Upper lobe of left lung (tissue), 6 donors: ENCODE measurements at places on chromosomes 16 and 17.
A peak's percentile ranks its signal among the peaks of the same experiment; 100 is the strongest.

DNA sequence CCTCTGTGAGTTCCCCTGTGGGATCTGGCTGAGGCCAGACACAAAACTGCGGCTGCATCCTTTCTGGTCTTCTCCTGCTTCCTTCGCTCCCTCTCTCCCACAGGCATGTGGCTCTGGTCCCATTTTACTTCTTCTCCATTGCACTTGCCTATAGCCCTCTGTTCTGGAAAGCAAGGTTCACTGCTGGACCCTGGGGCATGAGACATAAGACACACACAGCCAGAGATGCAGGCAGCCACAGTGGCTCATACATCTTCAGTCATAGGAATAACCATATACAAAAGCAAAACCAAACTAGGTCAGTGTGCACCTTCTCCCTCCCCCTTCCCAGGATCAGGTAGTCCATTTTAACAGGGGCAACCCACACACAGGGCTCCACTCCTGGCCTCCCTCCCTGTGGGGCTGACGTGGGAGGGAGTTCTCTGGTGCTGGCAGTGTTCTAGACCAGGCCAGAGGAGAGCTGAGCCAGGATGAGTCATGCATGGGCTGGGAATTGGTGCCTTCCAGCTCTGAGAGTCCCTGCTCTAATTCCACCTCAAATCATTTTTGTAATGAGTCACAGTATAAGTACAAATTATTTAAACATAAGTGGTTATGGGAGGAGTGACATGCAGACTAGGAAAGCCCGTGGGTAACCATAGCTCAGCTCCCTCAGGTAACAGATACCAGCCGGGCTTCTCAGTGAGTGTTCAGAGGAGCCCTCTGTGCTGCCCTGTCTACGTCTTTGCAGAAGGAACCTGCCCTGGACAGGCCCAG lies 58.0 kb downstream of the ASIC2 start:
- no peaks in the 10 kb centered on the region for H3K27me3 ChIP-seq
- H3K4me3 ChIP-seq: no peak overlapping the region
- H3K36me3 ChIP-seq: no peaks in the 10 kb centered on the region
- no peak overlapping the region for H3K27ac ChIP-seq
- no peaks in the 10 kb centered on the region for H3K4me1 ChIP-seq

DNA sequence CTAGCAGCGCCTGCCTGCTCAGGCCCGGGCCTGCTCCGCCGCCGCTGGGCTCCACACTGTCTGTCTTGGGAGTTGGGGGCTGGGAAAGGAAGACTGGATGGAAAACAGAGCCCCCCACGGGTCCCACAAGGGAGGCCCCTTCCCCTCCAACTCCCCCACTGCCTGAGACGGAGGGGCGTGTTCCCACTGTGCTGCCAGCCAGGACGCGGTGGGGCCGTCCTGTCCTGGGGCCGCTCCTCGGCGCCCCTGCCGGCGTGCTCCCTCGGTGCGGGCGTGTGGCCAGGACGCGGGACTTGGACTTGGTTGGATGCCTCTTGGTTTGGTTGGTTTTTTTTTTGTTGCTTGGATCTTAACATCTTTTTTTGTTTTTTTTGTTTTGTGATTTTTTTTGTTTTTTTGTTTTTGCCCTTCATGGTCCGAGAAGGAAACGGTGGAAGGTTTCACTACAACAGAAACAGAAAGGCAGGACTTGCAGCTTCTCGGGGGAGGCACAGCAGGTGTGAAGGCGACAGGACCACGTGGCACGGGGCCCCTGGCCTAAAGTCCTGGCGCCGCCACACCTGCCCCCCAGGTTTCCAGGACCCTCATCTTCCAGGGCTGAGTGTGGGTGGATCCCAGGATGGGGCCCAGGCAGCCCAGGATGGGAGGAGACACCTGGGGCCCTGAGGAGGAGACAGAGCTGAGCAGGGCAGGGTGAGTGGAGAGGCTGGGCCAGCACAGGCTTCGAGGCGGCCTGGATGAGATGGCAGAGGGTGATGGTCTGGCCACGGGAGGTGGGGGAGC lies 16.0 kb downstream of the ENGASE start:
- H3K36me3 ChIP-seq: peaks cover 15% of the 10 kb centered on the region
- no peak overlapping the region for H3K27ac ChIP-seq
- DNase-seq: no peak

- H3K36me3 ChIP-seq: no peaks in the 10 kb centered on the region
- H3K4me1 ChIP-seq: no peaks in the 10 kb centered on the region
- no peak overlapping the region for H3K27ac ChIP-seq
- H3K4me3 ChIP-seq: no peak overlapping the region
Measured at GRCh38 chr16:54585094-54585997, 298.8 kb upstream of the IRX3 start.

DNA sequence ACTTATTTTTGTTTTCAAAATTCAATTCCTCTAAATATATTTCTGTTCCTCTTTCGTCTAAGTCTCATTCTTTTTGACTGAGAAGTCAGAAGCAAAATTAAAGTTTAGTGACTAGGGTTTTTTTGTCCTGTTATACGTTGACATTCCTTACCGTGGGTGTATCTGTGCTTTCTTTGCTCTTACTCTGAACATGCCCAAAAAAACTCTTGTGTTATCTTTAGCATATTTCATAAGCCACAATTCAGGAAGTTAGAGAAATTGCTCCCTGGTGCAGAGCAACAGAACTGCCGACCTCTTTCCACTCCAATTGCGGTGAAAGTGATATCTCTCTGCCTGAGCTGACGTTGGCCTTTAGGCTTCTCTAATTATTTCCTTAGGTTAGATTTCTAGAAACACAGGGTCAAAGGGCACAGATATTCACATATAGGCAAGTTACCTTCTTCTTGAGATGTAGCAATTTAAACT lies 65.7 kb downstream of the CENPV start:
- H3K27ac ChIP-seq: peak overlapping the region; percentile 91
- peaks cover 32% of the 10 kb centered on the region for H3K4me1 ChIP-seq
- DNase-seq: peak; percentile 42
- no peaks in the 10 kb centered on the region for H3K27me3 ChIP-seq
- no peak overlapping the region for H3K4me3 ChIP-seq

DNA sequence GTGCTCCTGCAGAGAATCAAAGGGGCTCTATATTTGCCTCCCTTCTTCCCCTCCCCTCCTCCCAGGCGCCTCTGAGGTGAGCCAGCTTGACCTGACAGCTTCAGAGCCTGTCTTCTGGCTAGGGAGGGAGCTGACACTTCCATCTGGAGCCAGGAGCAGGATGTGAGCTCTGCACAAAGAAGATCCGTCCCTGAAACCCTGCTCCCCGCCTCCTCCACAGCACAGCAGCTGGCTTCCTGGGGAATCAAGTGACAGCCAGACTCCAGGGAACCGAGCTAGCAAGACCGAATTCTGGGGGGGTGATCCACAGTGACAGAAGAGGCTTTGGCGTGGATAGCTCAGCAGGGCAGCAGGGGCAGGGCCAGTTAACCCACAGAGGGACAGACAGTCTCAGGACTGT lies 37.2 kb downstream of the CCDC182 start:
- no peaks in the 10 kb centered on the region for H3K27me3 ChIP-seq
- H3K4me1 ChIP-seq: no peaks in the 10 kb centered on the region
- H3K4me3 ChIP-seq: no peak overlapping the region
- no peak overlapping the region for H3K27ac ChIP-seq

- H3K36me3 ChIP-seq: peaks cover 67% of the 10 kb centered on the region
- DNase-seq: no peak
- H3K4me3 ChIP-seq: no peak overlapping the region
- no peak overlapping the region for H3K27ac ChIP-seq
- no peaks in the 10 kb centered on the region for H3K27me3 ChIP-seq
- H3K4me1 ChIP-seq: no peaks in the 10 kb centered on the region
Measured at GRCh38 chr17:82924214-82924613, 84.4 kb upstream of the ZNF750 start.

DNA sequence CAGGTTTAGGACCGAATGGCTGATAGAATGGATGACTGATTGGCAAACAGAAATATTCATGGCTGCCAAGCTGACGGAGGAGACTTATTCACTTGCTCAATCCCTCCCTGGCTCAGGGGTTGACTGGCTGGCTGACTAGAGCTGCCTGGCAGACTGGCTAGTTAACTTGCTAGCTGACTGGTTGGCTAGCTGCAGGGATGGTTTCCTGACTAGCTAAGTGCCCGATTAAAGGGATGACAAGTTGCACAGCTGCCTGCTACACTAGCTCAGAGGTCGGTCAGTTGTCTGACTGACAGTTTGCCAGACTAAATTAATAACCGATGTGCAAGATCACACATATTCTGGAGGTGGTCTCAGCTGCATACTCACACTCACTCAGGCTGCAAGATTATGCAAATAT lies 1208.4 kb upstream of the CDH8 start:
- H3K4me1 ChIP-seq: no peaks in the 10 kb centered on the region
- H3K36me3 ChIP-seq: no peaks in the 10 kb centered on the region
- H3K27ac ChIP-seq: no peak overlapping the region
- H3K4me3 ChIP-seq: no peak overlapping the region
- H3K27me3 ChIP-seq: no peaks in the 10 kb centered on the region
- no peak for DNase-seq

GRCh38 chr17:62627904-62628633 lies 599 bp downstream of the MRC2 start:
- peaks cover 14% of the 10 kb centered on the region for H3K27me3 ChIP-seq
- peak overlapping the region; percentile 61 for H3K4me3 ChIP-seq
- H3K36me3 ChIP-seq: no peaks in the 10 kb centered on the region

GRCh38 chr16:88468275-88469129 lies 15.4 kb downstream of the ZFPM1 start:
- H3K4me1 ChIP-seq: no peaks in the 10 kb centered on the region
- no peak overlapping the region for H3K27ac ChIP-seq
- no peaks in the 10 kb centered on the region for H3K36me3 ChIP-seq
- no peak for DNase-seq
- H3K4me3 ChIP-seq: no peak overlapping the region

- DNase-seq: no peak
- no peaks in the 10 kb centered on the region for H3K27me3 ChIP-seq
- H3K4me3 ChIP-seq: no peak overlapping the region
- no peaks in the 10 kb centered on the region for H3K36me3 ChIP-seq
Measured at GRCh38 chr16:9593440-9593839, 502.0 kb downstream of the HAPSTR1 start.

GRCh38 chr16:69784586-69784985 lies 22.5 kb downstream of the WWP2 start:
- peaks cover 6% of the 10 kb centered on the region for H3K4me1 ChIP-seq
- no peak overlapping the region for H3K27ac ChIP-seq
- no peak for DNase-seq
- H3K36me3 ChIP-seq: peaks cover 16% of the 10 kb centered on the region
